ENCODE measurements at places on chromosomes 4 and X.

DNA sequence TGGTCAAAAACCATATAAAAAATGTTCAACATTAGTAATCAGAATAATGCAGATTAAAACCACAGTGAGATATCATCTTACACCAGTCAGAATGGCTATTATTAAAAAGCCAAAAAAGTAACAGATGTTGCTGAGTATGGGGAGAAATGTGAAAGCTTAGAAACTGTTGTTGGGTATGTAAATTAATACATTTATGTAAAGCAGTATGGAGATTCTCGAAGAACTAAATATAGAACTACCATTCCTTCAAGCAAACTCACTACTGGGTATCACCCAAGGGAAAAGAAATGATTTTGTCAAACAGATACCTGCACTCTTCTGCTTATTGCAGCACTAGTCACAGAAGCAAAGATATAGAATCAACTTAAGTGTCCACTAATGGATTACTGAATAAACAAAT lies 576.4 kb upstream of the EPHA5 start:
- DNase-seq, result no peak

- peak; percentile 2 for DNase-seq
These were observed 716 bp downstream of the FHIP1A start for GRCh38 chr4:151409470-151410313.

DNA sequence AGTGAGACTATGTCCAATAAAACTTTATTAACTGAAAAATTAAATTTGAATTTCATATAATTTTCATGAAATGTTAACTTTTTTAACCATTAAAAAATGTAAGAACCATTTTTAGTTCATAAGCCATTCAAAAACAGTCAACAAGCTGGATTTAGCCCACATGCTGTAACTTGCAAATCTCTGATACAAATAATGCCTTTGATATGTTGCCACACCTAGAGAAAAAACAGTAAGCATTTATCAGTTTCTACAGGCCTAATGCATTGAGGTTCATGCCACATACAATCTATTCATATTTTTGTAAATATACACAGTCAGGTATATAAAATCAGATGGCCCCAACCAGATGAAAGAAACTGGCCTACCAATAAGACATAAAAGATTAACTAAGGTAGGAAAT lies 52.8 kb downstream of the LCORL start:
- DNase-seq, result no peak

- DNase-seq, result no peak
These were observed 56.1 kb downstream of the PLS3 start for GRCh38 chrX:115616943-115617563.

DNA sequence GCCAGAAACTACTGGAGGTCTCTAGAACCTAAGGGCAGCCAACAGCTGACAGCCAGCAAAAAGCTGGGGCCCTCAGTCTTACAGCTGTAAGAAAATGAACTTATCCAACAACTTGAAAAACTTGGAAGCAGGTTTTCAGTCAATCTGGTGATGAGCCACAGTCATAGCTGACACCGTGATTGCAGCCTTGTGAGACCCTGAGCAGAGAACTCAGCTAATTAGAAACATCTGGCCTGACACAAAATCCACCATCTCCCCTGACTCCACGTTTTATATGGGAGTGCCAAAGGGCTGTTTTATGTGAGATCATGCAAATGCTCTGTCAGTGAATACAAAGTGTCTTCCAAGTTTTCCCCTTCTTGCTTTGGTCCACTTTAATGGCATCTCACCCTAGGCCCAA lies 198.8 kb upstream of the DCAF8L1 start:
- no peak for DNase-seq

DNA sequence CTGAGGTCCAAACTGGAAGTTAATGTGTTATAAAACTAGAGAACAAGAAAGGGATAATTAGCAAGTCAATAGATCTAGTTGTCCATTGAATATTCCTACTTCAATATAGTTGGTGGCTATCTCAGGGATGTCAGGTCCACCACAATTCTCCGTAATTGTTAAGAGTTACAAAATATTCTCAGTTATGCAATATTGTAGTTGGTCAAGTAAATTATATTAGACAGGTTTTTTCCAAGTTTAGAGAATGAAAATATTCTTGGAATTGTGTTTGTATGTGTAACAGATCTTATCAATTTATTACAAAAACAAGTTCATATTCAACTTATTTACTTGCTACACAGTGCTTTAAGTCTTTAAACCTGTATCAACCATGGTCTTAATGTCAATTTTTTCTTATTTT lies 547.4 kb downstream of the SPRY1 start:
- no peak for DNase-seq

Measured in stimulated activated CD4-positive, alpha-beta T cell treated with anti-CD3 and anti-CD28 coated beads, Interleukin-15, amount 100 ng/mL, for 24 hours (primary cell).